ENCODE measurements at places on chromosomes 2 and 18.

GRCh38 chr2:43224131-43224570, 2.3 kb downstream of the ZFP36L2 start:
- peak; percentile 58 for DNase-seq

GRCh38 chr2:149767516-149767974, 180.0 kb upstream of the MMADHC start:
- no peak for DNase-seq

- no peak for DNase-seq
Measured at GRCh38 chr2:191255756-191256312, 10.6 kb downstream of the MYO1B start.

GRCh38 chr2:187475499-187476248, 27.6 kb upstream of the CALCRL start:
- no peak for DNase-seq

GRCh38 chr2:145316496-145316895, 796.6 kb upstream of the ZEB2 start:
- DNase-seq = no peak

DNA sequence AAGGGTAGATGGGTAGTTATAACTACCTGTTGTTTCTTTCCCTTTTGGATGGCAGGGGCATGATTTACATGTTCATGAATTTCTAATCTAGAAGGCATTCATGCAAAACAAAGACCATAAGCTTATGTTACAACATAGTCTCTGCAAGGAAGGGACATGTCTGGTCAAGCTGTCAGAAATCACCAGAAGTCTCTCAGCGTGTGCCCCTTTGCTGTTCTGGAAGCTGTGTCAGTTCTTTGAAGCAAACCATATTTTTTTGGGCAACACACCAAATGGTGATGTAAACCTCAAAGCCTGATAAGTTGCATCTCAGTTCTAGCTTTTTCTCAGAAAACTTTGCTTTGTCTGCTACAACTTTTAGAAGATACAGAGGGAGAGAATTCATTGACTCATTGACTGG, 173.5 kb upstream of the CTAGE1 start:
- no peak for DNase-seq

DNA sequence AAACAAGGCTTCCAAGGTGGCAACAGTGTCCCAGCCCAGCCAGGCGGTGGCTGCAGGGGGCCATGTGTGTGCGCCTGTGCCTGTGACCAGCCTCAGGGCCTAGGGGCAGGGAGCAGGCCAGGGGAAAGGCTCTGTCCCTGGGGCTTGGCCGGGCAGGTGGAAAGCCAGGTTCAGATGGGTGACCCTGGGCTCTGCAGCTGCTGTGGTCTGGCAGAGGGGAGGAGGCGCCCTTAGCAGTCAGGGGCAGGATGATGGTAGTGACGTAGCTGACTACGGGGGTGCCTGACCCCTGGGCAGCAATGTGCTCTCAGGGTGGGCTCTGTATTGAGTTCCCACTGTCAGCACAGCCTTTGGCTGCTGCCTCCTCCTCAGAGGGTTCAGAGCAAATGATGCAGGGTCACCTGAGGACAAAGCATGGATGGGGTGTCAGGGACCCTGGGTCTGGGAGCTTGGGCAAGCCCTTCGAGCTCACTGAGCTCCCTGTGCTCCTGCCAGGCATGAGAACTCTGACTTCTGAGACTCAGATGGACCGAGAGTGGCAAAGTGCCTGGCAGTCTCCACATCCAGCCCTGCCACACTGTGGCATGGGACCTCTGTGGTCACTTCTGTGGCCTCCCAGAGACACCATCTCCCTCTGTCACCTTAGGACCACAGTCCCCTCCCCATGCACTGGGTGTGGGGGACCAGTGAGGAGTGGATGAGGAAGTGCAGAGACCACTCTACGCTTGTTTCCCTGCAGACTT, 56.6 kb upstream of the ALPP start:
- no peak for DNase-seq

DNA sequence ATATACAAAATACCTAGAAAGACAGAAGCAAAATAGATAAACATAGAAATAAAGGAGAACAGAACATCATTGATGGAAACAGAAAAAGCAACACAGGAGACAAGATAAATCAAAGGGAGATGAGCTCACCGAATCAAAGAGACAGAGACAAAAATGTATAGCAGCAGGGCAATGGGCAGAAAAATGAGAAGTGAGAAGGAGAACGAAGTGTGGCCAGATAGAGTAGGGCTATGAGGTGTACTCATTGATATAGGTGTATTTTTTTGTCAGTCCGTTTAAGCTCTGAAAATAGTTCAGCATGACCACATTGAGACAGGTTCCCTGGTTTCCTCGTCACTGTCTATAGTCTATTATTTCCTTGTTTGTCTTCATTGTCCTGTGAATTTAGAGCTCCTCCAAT, 55.1 kb downstream of the SP100 start:
- DNase-seq = no peak

DNA sequence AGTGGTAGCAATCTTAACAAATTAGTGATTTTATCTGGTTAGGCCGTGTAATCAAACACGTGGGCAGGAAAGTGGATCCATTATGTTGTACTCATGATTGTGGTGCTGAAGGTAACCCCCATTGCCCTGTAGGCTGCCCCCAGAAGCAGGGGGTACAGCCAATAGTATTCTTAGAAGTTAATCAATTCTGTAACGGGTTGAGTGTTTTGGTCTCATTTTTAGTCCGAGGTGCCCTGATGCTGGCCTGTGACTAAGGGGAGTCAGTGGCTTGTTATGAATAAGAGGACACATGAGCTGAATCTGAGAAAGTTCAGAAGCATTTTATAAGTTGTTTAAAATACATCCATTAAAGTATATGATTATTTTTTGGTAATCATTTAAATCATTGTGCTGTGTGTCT, 8.6 kb downstream of the EPAS1 start:
- DNase-seq = no peak

GRCh38 chr2:117086943-117087250, 727.6 kb upstream of the DDX18 start:
- DNase-seq = no peak

- no peak for DNase-seq
Measured at GRCh38 chr2:19098467-19099160, 259.8 kb downstream of the OSR1 start.

- no peak for DNase-seq
Measured at GRCh38 chr2:229688141-229688540, 26.2 kb downstream of the DNER start.

GRCh38 chr2:237198164-237198855, 112.6 kb downstream of the COPS8 start:
- no peak for DNase-seq

- no peak for DNase-seq
Measured at GRCh38 chr2:169964740-169965139, 137.5 kb downstream of the UBR3 start.

DNA sequence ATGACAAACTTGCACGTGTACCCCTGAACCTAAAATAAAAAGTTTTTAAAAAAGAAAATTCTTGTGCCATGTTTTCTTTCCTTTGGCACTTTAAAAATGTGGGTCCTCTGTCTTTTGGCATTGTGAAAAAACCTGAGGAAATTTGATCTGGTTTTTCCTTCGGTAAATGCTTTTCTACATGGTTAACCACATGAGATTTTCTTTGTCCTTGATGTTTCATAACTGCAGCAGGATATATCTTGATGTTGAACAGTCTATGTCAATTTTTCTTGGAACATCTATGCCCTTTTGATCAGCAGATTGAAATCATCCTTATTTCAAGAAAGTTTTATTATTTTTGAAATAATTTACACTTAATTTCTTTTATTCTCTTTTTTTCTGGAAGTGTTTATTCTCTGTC, 109.1 kb downstream of the TMEM17 start:
- DNase-seq = no peak

DNA sequence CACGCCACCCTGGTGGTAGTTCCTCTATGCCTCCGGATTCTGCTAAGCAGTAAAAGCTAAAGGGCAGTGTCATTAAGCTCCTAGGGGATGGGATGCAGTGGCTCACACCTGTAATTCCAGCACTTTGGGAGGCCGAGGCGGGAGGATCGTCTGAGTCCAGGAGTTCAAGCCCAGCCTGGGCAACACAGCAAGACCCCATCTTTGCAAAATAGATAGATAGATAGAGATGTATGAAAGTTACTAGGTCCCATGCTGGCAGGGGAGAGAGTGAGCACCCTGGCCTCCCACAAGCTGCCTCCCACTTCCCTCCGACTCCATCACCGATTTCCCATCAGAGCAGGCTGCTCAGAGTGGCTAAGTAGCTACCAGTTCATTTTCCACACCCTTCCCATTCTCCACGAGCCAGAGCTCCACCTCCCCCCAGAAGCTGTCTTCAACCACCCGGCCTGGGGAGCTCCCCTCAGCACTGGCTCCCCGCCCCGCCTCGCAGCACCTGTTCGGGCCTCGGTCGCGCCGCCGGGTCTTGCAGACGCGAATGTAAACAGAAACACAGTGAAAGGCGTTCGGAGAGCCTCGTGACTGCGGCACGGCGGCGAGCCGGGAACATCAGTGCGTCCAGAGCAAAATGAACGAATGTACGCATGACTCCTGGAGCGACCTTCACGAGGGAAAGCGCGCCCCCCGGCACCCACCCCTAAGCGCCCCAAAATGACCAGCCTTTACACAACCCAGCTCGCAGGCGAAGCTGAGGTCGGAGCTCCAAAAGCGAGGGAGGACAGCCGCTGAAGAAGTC, 598 bp upstream of the CEP68 start:
- DNase-seq = peak; percentile 44

DNA sequence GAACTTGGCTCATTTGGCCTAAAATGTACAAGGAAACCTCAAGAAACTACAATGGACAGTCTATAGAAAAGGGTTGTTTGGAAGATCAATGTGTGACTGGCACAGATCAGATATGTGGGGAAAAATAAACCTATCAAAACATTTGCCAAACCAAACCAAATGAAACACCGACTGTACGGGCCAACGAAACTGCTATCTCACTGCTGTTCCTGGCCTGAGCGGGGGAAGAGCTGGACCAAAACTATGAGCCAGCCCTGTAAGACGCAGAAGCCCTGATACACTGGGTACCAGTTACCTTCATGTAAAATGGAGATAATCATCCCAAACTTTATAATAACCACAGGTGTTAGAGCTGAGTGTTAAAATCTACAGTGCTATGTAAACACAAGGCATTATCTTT, 11.7 kb downstream of the CDC42EP3 start:
- DNase-seq = no peak

- DNase-seq = no peak
Measured at GRCh38 chr18:35203067-35203466, 37.8 kb upstream of the ZNF397 start.

DNA sequence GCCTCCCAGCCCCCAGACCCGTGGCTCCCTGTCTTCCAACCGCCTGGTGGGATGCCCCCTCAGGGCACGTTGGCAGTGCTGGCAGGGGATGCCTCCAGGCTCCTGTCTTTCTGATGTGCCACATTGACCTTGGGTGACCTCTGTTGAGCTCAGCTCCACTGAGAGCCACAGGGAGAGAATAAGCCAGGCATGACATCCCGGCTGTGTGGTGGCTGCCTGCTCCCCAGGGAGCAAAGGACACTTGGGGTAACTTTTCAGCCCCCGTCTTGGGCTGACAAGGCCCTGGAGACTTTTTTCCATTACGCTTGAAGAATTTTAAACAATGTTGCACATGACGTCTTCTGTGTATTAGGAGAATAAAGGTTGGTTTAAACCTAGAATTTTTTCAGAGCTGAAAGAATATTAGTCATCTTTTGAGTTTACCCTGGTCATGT, 246.0 kb downstream of the TSN start:
- no peak for DNase-seq

DNA sequence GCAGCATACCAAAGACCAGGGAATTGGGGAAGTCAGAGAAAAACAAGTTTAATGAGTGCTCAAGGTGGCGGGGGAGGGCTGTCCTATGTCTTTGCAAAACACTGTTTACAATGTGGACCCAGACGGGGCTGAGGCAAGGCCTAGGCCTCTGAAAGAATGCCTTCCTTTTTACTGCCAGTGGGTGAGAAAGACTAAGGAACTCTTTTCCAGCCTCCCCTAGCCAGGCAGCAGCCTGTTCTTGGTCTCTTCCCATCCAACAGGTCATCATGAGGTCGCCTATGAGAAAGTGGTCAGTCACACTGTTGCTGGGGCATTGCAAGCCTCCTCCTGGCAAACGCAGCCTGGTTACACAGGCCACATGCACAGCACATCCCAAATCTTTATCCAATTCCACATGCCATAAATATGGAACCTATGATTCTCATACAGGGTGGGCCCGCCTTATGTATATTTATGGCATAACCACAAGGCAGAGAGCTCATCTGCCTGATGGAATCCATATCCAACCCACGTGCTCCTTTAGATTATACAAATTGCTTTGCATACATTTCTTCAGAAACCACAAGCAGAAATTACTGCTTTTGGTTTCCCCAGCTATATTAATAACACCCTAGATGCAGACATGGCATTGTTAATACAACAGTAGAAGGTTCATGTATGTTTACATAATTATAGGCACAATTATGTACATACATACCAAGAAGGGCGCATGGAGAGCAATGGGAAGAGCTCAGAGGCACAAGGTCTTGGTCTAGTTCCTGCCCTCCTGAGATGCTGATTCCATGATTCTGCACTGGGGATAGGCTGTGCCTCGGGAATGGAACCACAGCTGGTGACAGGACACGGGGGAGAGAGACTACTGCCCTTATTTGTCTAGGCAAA, 48.6 kb downstream of the NRP2 start:
- no peak for DNase-seq

DNA sequence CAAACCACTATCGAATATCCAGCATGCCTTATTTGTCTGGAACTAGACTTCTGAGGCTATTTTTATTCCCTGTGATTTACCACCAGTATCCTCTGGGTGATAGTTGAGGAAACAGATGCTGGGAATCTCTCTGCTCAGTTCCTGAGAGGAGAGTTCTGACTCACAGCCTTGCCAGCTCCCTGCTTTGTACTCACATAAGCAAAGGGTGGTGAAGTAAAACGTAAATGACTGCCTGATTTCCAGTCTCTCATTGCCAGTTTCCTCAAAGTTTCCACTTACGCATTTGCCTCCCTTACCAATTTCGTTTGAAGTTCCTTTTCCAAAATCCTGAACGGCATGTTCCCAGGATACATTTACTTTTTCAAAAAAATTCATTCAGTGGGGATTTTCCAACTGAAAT, 69.2 kb upstream of the HNRNPA3 start:
- no peak for DNase-seq

- no peak for DNase-seq
Measured at GRCh38 chr18:50849419-50849821, 29.5 kb upstream of the ME2 start.

GRCh38 chr2:70084973-70085710, 2.1 kb upstream of the PCBP1 start:
- peak; percentile 17 for DNase-seq

DNA sequence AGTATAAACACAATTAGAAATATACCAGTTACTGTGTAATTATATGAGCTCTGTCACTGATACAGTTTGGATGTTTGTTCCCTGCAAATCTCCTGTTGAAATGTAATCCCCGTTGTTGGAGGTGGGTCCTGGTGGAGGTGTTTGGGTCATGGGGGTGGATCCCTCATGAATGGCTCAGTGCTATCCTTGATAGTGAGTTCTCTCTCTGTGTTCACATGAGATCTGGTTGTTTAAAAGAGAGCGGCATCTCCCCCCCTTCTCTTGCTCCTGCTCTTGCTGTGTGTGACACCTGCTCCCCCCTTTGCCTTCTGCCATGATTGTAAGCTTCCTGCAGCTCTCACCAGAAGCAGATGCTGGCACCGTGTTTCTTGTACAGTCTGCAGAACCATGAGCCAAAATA, 24.1 kb downstream of the MTX2 start:
- DNase-seq = no peak

- no peak for DNase-seq
Measured at GRCh38 chr18:71966791-71967190, 577.4 kb downstream of the CBLN2 start.

- DNase-seq = no peak
Measured at GRCh38 chr2:7573166-7573825, 656.1 kb downstream of the RNF144A start.

GRCh38 chr2:153005071-153005730, 286.8 kb downstream of the ARL6IP6 start:
- no peak for DNase-seq
